ENCODE measurements at places on chromosomes 2 and 18. TPM values are rescaled to one million over a fixed set of nuclear protein-coding genes. Genes with fewer than 3 reads are reported as not detected.

DNA sequence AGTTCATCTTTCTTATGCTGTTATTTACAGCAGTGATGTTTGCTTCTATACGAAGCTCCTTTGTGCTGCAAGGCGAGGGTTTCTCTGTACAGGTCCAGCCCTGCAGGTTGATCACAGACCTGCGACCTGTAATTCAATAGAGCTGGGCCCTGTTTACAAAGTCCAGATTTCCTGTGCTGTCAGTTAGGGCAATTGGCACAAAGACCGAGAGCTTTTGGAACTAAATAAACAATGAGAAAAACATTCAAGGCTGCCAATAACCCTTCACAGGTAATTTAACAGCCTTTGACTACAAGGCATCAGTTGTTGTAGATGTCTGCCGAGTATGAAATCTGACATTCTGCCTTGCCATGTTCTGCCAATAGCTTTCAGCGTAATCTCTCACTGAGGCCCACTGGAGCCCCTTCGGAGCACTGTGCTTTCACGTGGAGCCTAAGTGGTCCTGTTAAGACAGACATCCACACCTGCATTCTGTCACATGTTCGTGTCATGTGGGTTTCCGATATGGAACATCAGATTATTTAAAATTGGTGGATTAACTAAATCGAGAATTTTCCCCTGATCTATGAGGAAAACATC, 232.5 kb downstream of the PTGR3 start:
- H3K27me3 ChIP-seq = no peaks in the 10 kb centered on the region
- no peak overlapping the region for H3K4me3 ChIP-seq
- no peaks in the 10 kb centered on the region for H3K36me3 ChIP-seq
- H3K4me1 ChIP-seq = no peaks in the 10 kb centered on the region
- no peak overlapping the region for H3K27ac ChIP-seq

DNA sequence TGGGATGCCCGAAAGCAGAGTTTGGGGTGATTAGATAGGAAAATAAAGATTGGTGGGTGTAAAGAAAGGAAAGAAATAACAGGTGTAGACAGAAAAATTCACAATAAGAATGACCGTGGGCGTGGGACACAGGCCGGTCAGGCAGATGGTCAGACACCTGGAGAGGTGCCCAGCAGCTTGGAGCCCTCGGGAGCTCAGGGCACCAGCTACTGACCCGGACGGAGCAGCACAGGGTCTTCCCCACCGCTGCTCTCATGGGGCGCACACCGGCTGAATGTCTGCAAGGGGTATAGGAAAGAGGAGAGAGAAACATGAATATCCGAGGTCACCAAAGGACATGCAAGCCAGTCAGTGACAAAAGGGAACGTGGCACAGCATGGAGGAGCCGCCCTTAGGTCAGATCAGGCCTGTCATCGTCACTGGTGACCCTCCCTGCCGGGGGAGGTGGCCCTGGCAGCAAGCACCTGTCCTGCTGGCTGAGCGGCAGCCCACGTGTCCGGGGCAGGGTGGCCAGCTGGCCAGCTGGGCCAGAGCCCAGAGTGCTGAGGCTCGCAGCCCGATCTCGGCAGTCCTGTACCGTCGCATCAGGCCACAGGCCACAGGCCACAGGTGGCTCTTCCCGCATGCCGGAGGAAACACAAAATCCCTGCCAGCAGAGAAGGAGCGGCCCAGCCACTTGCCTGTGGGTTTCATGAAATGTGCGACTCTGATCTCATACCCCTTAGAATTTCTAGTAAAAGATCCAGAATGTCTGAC, 112.0 kb upstream of the NDUFV2 start:
- DNase-seq = peak; percentile 44
- no peak overlapping the region for H3K27ac ChIP-seq
- no peak overlapping the region for H3K4me3 ChIP-seq
- no peaks in the 10 kb centered on the region for H3K36me3 ChIP-seq
- no peaks in the 10 kb centered on the region for H3K27me3 ChIP-seq
- peaks cover 16% of the 10 kb centered on the region for H3K4me1 ChIP-seq

ALPP gene
- not detected for total RNA-seq

DNA sequence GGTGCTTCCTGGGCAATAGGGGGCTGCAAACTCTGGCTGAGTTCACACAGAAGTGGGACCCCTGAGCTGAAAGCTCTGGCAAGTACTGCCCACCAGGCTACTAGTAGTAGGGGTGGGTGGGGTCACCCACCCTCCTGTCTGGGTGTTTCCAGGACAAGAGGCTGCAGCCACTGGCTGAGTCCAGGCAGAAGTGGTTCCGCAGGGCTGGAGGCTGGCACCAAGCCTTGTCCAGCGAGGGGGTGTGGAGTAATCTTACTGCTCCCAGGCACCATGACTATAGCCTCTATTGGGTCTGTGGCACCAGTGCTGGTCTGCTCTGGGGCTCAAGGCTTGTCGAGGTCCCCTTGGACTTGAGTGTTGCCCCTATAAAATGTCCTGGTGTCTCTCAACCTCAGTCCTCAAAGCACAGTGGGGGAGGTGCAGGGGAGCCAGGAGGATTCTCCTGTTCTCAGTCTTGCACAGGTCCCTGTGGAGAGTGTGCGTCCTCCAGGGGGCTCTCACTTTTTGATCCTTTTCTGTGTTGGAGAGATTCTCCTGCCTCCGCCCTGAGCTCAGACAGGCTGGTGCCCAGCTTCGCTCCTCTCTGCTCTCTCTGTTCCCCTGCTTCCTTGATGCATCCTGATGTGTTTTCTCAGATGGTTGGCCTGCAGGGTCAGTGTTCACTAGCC, 48.1 kb downstream of the NUP35 start:
- no peaks in the 10 kb centered on the region for H3K36me3 ChIP-seq
- no peaks in the 10 kb centered on the region for H3K27me3 ChIP-seq
- H3K27ac ChIP-seq = no peak overlapping the region

GRCh38 chr2:161283926-161284325, 24.3 kb upstream of the PSMD14 start:
- no peaks in the 10 kb centered on the region for H3K4me1 ChIP-seq
- DNase-seq = peak; percentile 73
- no peaks in the 10 kb centered on the region for H3K27me3 ChIP-seq
- no peak overlapping the region for H3K27ac ChIP-seq
- no peaks in the 10 kb centered on the region for H3K36me3 ChIP-seq
- H3K4me3 ChIP-seq = no peak overlapping the region

EDAR gene
- not detected for total RNA-seq

DNA sequence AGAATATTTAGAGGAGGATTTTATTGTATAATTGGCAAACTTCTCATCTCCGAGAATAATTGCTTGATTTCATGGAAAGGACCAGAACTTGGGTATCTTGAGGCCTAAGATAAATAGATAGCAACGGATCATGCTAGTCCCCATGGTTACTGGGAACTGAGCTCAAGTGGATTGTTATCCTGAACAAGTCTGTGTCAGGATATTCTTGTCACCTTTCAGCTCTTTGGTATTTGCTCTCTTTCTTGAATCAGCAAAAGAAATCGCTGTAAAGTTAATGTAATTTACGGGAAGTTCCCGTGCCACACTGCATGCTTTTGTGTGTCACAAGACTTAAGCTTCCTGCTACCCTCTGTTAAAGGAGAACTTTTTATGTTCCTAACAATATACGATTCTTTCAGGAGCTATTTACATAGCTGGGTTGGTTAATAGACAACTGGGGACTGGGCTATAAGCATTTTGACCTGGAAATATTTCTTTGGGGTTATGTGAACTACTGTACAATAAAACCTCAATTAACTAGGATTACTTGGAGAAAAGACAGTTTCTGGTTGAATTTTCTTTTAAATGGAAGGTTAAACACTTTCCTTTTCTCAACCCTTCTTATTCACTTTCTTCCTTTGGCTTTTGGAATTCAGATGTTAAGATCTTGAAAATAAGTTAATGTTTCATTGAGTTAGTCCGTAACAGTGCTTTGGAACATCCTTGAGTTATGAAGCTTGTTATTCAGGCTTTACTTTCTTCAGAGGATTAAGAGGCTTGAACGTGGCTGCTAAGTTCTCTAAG, 151.2 kb downstream of the FMNL2 start:
- no peaks in the 10 kb centered on the region for H3K4me1 ChIP-seq
- no peaks in the 10 kb centered on the region for H3K27me3 ChIP-seq

DOK6 gene
- 2.7 TPM for total RNA-seq

- no peak for DNase-seq
- no peak overlapping the region for H3K4me3 ChIP-seq
- H3K4me1 ChIP-seq = no peaks in the 10 kb centered on the region
- H3K36me3 ChIP-seq = peaks cover 22% of the 10 kb centered on the region
Measured at GRCh38 chr2:105299290-105299689, 30.2 kb downstream of the TGFBRAP1 start.

DNA sequence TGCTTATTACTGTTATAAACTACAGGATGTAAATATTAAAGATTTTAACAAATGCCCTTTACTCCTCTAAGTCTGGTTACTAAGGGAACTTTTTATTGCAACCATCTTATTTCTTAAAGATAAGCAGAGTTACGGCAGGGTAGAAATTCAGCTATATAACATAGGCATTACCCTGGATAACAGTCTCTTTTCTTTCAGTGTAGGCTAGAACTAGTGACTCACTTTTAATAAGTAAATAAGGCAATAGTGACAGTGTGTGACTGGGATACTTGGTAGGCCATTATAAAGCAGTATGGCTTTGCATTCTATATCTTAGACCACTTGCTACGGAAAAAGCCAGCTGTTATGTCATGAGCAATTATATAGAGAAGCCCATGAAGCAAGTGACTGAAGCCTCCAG, 1041.0 kb upstream of the NRXN1 start:
- no peak overlapping the region for H3K27ac ChIP-seq
- no peaks in the 10 kb centered on the region for H3K36me3 ChIP-seq
- H3K4me1 ChIP-seq = peaks cover 2% of the 10 kb centered on the region
- no peak overlapping the region for H3K4me3 ChIP-seq
- H3K27me3 ChIP-seq = no peaks in the 10 kb centered on the region

SALL3 gene
- not detected for total RNA-seq

DNA sequence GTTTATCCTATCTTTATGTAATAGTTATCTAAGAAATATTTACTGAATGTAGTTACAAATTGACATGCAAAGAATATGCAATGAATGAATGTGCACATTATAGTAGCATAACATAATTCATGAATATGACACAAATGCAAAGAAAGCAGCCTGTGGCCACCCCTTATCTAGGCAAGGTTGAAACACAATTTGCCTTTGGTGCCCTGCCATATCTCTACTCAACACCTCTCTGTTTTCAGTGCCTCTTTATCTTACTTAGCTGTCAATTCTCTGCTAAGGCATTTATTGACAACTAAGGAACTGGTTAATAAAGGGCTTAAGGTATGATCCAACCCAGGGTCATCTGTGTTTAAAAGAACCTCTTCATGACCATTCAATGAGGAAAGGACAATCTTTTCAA, 18.9 kb downstream of the REV1 start:
- peaks cover 12% of the 10 kb centered on the region for H3K4me1 ChIP-seq
- H3K36me3 ChIP-seq = no peaks in the 10 kb centered on the region
- no peak overlapping the region for H3K4me3 ChIP-seq
- no peak overlapping the region for H3K27ac ChIP-seq

- H3K4me1 ChIP-seq = peaks cover 14% of the 10 kb centered on the region
- no peak overlapping the region for H3K4me3 ChIP-seq
- DNase-seq = no peak
Measured at GRCh38 chr18:12049978-12050811, 43.4 kb upstream of the ANKRD62 start.

- H3K27me3 ChIP-seq = no peaks in the 10 kb centered on the region
- peak overlapping the region; percentile 26 for H3K27ac ChIP-seq
- H3K4me1 ChIP-seq = no peaks in the 10 kb centered on the region
- peak; percentile 38 for DNase-seq
- no peak overlapping the region for H3K4me3 ChIP-seq
Measured at GRCh38 chr2:232781765-232782164, 5.4 kb upstream of the KCNJ13 start.

- H3K27ac ChIP-seq = no peak overlapping the region
- no peak for DNase-seq
- no peaks in the 10 kb centered on the region for H3K27me3 ChIP-seq
- H3K4me1 ChIP-seq = peaks cover 4% of the 10 kb centered on the region
- H3K36me3 ChIP-seq = no peaks in the 10 kb centered on the region
Measured at GRCh38 chr2:191065785-191066184, 51.8 kb upstream of the STAT1 start.

SOWAHC gene
- 17.7 TPM for total RNA-seq

DNA sequence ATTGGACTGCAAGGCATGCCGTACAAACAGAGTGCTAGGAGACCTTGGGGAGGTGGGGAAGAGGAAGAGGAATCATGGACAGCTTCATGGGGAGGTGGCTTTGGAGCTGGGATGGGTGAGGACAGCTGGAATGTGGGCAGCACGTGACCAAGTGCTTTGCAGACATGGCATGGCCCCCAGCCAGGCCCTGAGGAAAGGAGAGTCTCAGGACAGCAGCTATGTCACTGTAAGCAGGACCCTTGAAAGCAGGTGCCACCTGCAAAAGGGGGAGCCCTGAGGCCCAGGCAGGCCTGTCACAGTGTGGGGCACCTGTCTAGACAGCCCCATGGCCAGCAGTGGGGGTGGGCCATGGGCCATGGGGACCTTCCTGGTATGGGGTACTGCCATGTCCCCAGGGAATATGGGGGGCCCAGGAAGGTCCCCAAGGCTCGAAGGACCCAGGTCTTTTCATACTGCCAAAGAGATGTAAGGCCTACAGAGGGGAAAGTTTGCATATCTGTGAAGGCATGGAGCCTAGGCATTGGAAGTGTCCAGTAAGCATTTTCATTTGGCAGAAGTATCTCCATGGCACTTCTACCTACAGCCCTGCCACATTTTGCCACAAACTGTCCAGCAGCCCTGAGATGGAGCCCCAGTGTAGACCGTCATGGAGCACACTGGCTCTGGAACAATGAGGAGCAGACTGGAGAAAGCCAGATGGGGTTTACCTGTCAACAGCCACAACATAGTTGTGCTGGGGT, 9.9 kb downstream of the PAX8 start:
- peaks cover 87% of the 10 kb centered on the region for H3K27me3 ChIP-seq
- H3K36me3 ChIP-seq = no peaks in the 10 kb centered on the region
- no peak overlapping the region for H3K27ac ChIP-seq
- no peaks in the 10 kb centered on the region for H3K4me1 ChIP-seq
- no peak for DNase-seq

TMEM247 gene
- not detected for total RNA-seq

All from osteoblast (primary cell).